GM18507 (cell line): ENCODE measurements at places on chromosomes 16 and 17.

DNA sequence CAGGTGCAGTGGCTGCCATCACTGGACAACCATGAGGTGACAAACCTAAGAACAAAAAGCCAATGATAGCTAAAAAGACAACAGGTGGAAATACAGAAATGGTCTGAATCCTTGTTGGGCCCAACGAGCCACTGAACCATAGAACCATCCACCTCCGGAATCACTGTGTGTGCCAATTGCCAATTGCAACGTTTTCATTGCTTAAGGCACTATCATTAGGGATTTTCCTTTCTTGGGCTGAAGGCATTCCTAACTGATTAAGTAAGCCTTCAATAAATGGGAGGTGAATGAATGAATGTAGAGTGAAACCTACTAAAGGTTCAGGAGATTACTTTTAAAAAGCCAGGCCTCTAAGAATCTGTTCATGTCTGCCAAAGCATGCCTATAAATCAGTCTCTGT lies 3.6 kb downstream of the USP31 start:
- no peak for DNase-seq

DNA sequence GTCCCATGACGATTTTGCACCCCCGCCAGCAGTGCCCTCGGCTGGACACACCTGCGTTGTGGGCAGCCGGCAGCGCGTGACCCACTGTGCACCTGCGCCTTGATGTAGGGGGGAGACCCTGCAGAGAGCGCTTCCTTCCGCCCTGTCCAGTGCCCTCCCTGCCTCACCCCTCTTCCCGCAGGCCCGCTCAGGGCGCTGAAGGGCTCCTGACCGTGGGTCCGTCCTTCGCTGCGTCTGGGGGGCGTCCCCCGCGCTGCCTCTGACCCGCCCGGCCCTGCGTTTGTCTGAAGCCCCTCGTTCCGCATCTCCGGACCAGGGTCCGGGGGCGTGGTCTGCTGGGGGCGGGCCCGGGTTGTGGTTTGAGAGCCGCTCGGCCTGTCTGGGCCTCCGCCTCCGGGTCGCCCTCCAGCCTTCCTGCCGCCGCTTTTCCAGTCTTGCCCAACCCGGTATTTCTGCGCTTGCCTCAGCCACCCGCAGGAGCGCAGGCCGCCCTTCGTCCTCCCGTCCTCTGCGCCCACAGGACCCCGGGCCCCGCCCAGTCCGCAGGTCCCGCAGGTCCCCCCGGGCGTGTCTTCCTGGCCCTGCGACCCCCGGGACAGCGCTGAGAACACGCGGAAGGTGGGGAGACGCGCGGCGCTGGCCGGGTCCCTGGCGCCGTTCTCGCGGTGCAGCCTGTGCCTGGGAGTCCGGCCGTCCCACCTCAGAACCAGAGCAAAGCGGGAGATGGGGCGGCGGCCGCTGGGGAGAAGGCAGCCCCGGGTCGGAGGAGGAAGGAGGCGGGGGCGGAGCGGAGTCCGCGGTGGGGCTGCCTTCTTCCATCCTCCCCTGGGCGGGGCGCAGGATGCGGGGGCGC lies 4.0 kb upstream of the IL17C start:
- DNase-seq, result no peak

- no peak for DNase-seq
Observed at GRCh38 chr17:27577121-27577761, 53.7 kb upstream of the LGALS9 start.

DNA sequence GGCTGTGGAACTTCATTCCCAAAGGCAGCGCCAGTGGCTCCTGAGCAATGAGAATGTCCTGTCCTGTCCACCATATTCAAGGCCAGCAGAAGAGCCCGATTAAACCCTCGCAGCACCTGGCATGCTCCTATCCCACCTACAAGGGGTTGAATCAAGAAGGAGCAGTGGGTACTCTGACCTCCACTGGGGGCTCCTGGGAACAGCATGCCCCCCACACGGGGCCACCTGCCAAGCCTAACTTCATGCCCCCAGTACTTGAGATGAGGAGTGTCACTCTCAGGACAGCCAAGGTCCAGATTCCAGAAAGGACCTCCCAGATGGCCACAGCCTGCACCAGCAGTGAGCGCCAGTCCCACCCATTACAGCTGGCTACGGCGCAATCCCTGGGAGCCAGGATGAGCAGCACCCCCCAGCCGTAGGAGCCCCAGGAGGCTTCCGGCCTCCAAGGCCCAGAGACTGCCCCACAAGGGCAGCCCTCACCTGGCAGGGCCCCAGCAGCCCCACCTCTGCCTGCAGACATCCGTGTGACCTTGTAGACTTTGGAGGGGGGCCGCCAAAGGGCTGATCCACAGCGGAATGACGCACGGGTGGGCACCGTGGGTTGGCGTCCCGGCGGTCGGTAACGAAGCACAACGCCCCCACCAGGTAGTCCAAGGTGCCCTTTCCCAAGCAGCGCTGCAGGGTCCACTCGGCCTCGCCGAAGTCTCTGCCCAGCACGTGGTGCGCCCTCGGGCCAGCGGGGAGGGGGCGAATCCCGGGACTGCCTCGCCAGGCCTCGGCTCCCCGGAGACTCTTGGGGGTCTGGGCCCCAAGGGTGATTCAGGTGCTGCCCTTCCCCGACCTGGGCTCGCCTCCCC lies 1.0 kb upstream of the MPDU1 start:
- DNase-seq, result no peak

DNA sequence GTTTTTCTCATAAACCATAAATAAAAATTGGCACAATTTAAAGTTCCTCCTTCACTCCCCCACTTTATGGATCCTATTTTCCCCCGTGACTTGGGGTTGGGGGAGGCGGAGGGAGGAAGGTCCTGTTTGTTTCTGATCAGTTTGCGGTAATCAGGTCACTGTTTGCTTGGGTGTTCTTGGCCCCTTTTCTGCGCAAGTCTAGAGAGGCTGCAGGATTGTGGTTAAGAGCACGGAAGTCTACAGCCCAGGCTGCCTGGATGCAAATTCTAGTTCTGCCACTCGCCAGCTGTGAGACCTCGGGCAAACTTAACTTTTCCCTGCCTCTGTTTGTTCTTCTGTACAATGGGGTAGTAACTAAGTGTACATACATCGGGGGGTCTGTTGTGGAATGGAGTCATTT lies 12.1 kb downstream of the ATP2C2 start:
- DNase-seq, result no peak

- DNase-seq, result no peak
Observed at GRCh38 chr17:43640491-43641252, 21.1 kb downstream of the MEOX1 start.

DNA sequence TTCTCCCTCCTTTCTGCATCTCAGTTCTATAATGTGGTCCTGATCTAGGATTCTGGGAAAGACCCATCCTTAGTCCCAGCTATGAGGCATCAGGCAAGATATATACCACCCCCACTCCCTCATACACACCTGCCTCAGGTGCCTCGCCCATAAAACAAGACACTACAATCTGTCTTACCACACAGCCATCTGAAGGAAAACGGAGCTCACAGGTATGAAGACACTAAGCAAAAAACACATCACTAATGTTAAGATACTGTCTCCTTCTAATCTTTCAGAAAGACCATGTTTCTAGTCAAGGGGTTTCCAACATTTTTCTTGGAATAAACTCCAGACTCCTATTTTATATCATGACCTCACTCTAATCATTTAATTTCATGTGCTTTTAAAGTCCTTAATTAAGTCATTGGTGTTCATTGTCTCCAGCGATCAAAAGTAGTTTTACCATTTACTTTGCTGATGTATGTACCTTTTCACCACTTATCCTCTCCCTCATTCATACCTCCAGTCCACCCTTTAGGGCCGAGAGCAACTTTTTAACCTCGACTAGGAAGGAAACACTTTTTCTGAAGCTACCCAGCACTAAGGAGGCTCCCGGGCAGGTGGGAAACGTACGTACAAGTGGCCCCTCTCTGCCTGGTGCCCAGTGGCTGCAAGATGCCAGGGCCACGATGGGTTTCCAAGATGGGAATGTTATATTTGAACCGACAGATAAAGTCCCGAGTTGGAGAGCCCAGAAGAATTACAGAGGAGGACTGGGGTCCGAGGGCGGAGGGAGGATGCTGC lies 979 bp downstream of the MAP3K14 start:
- no peak for DNase-seq

DNA sequence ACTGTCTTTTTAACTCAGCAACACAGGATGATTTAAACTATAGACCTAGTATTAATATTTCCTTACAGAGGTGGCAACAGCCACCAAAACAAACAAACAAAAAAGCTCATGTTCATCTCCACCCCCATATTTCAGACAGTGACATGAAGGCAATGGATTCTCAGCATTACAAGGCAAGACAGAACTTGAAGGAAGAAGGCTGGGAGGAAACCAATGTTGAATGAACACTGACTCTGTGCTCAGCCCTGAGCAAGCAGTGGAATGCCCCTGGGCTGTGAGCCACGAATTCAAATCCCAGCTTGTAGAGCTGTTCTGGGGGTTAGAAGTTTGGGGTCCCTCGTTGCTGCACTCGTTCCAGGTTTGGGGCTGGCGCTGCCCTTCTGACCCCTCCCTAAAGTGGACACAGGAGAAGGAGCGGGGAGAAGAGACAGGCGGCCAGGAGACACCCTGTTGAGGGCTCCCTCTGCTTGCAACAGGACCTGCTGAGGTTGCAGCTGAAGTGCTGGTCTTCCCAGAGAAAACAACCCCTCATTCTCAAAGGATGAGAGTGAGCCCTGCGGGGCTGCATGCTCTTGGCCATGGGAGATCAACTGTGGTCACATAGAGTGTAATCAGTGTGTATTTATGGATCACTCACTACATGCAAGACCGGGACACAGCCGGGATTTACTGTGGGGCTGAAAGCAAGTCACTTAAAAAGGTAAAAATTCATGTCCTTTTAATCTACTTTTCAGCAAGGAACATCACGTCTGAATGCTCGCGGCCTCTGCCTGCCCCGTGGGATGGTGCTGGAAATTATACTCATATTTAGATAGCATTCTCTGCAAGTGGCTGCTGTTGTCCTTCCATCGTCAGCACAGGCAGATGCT lies 34.3 kb downstream of the MYH3 start:
- no peak for DNase-seq

DNA sequence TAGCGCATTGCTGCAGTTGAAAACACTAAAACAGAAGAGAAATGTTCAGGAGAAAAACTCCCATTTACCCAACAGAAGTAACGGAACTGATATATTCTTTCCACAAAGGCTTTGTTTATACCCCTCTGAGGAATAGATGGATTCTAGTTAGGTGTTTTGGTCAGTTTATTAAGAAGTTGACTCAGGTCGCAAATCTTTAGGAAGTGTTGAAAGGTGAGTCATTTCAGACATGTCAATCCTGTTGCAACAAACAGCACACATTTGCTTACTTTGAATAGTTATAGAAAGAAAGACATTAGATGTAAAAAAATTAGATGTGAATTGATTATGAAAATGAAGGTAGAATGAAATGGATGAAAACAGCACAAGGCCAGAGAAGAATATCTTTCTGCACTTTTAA lies 941.0 kb downstream of the KCNJ2 start:
- no peak for DNase-seq

GRCh38 chr17:41589301-41589700 lies 2.6 kb upstream of the KRT14 start:
- no peak for DNase-seq

GRCh38 chr16:66346221-66346620 lies 20.3 kb upstream of the CDH5 start:
- no peak for DNase-seq

DNA sequence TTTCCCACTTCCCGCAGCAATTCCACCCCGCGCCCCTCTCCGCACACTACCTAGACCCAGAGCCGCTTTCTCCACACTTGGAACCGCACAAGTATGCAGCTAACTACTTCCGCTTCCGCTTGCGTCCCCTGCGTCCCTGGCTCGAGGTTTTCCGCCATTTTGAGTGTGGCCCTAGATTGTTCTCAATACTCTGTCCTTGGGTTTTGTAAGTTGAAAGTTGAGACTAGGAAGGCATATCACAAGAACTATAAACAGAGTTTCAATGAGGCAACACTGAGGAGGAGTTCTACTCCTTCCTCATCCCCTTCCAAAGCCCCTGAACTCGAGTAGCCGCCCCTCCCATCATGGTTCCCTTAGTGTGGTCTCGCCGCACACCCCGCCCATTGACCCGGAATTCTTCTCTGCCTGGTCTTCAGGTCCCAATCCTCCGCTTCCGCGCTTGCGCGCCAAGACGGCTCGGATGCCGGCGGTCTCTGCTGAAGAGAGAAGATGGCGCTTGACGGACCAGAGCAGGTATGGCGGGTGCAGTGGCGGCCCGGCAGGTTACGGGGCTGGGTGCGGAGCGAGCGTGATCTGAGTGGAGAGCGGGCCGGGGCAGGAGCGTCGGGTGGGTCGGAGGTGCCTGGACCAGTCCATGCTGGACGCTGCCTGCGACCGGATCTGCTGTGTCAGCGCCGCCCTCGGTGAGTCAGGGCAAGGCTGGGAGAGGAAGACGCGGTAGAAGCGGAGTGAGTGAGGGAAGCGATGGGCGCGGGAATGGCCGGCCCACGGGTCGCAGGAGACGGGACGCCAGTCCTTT lies at the start of the genes FTSJ3 and PSMC5:
TSS of gene FTSJ3 (minus strand) at position 662 of the 799 bp plus-strand sequence. CDS start 761 bp downstream, outside the sequence.
TSS of gene PSMC5 (plus strand) at position 430 of the 799 bp plus-strand sequence. CDS start at position 490, 60 bp downstream.
- peak; percentile 80 for DNase-seq

DNA sequence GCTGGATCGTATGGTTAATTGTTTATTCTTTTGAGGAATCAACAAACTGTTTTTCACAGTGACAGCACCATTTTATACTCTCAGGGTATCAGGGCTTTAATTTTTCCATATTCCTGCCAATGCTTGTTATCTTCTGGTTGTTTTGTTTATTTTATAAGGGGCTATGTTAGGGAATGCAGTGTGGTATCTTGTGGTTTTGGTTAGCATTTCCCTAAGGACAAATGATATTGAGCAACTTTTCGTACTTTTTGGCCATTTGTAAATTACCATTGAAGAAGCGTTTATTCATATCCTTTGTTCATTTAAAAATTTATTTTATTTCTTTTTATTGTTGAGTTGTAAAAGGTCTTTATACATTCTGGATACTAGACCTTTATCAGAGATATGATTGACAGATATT lies 322.0 kb upstream of the SALL1 start:
- DNase-seq, result no peak

GRCh38 chr17:29621751-29622194 lies 939 bp downstream of the CORO6 start:
- DNase-seq, result no peak

DNA sequence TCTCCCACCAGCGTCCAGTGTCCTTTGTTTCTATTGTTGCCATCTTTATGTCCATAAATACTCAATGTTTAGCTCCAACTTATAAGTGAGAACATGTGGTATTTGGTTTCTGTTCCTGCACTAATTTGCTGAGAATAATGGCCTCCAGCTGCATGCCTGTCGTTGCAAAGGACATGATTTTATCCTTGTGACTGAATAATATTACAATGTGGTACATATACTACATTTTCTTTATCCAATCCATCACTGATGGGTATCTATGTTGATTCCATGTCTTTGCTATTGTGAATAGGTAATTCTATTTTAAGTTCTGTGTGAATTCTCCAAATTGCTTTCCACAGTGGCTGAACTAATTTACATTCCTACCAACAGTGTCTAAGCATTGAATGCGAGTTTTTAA lies 578.6 kb upstream of the CA10 start:
- DNase-seq, result no peak

- DNase-seq, result peak; percentile 77
Observed at GRCh38 chr16:89574681-89575246, 794 bp upstream of the CPNE7 start.

DNA sequence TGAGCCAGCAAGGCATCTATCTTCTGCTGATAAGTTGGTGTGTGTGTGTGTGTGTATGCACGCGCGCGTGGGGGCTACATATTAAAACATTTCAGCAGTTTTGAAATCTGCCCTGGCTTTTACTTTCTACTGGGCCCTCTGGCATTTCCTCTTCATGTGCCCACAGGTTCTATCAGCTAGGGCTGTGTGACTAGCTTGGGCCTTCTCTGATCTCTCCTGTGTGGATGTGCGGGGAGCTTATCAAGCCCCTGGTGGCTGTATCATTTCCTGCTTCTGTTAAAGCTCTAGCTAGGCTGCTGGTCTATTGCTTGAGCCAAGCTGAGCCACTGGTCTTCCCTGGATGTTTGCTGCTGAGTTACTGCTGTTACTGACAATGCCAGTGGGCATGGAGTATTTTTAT lies 132.5 kb downstream of the AATF start:
- DNase-seq, result no peak
